ENCODE measurements at places on chromosomes 2 and 18.

- DNase-seq = no peak
These were observed 647.8 kb upstream of the RAB6C start for GRCh38 chr2:129331638-129332037.

- no peak for DNase-seq
These were observed 254.7 kb downstream of the HDAC4 start for GRCh38 chr2:239146011-239146641.

GRCh38 chr2:69483024-69483423, 45.8 kb upstream of the NFU1 start:
- DNase-seq = no peak

DNA sequence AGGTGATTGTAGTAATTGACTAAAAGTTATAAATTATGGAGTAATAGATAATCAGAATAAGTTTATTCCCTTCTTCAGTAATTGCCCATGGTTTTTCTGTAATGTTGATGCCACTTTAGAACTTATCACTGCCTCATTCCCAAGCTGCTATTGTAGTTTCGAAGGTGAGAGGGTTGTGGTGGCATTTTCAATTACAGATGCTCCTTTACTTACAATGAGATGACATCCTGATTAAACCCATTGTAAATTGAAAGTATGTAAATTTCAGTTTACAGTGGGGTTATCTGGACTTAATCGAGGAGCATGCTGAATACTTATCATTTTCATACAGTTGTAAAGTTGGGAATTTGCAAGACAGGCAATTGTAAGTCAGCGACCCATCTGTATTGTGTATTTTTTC, 2.9 kb downstream of the NDUFV2 start:
- no peak for DNase-seq

DNA sequence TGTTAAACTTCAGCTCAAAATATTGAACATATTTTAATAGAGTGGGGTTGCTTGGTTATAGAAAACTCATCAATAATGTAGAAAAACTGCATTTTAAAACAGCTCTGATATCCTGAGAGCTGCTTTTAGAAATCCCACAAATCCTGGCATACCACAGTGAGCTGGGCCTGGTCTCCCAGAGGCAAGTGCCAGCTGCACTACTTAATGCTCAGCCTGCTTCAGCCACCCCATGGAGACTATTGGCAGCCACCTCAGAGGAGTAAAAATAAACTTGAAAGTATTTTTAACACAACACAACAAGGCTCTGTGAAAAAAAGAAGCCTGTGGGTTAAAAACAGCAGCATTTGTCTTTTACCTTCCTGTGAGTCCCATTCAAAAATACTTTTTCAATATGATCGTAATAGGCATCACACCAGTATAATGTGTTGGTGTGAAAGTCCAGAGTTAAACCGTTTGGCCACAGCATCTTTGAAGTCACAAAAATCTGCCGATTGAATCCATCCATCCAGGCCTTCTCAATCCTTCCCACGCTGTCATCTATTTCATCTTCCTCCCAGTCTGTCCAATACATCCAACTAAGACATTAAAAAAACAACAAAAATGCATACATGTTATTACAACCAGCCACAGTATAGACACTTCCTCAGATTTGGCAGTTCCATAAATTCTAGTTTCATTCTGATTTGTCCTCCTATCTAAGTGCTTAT, 1115.3 kb downstream of the LRP1B start:
- DNase-seq = no peak

DNA sequence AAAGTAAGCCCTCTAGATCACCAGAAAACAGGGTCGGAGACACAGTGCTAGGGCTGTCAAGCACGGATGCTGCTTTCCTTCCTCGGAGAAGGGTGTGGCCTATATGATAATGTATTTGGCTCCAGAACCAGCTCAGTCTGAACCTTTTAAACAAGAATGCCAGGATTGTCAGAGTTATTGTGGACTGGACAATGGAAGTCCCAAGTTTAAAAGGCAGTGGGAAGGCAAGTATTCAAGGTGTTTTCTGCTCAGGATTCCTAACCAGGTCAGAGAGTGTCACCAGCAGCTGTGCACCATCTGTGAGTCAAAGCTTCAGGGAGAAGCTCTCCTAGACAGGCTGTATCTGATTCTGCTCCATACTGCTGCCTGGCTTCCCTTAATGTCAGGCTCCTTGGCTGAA, 94.8 kb downstream of the SPOPL start:
- DNase-seq = no peak
